ENCODE measurements at places on chromosomes 1 and 21.

GRCh38 chr1:30844631-30845030, 63.9 kb downstream of the SDC3 start:
- DNase-seq: no peak

DNA sequence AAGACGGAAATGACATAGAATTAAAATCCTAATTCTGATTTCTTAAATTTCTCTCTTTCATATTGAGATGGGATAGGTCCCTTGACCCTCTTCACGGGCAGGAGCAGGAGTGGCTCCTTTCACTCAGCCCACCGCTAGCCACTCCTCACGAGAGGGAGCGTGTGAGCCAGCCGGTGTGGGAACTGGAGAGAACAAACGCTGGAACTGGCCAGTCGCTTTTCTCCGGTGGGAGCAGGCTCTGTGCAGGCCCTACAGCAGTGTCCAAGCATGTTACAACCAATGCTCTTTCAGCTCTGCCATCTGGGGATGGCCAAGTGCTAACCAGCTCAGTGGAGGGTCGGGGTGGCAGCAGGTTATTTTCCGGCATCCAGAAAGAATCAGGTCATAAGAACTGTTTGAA, 815.5 kb upstream of the ADGRL4 start:
- DNase-seq: no peak

GRCh38 chr21:41846033-41846317, 33.2 kb downstream of the PRDM15 start:
- DNase-seq: no peak

- DNase-seq: peak; percentile 67
Observed at GRCh38 chr1:63557365-63557987, 34.2 kb downstream of the EFCAB7 start.

DNA sequence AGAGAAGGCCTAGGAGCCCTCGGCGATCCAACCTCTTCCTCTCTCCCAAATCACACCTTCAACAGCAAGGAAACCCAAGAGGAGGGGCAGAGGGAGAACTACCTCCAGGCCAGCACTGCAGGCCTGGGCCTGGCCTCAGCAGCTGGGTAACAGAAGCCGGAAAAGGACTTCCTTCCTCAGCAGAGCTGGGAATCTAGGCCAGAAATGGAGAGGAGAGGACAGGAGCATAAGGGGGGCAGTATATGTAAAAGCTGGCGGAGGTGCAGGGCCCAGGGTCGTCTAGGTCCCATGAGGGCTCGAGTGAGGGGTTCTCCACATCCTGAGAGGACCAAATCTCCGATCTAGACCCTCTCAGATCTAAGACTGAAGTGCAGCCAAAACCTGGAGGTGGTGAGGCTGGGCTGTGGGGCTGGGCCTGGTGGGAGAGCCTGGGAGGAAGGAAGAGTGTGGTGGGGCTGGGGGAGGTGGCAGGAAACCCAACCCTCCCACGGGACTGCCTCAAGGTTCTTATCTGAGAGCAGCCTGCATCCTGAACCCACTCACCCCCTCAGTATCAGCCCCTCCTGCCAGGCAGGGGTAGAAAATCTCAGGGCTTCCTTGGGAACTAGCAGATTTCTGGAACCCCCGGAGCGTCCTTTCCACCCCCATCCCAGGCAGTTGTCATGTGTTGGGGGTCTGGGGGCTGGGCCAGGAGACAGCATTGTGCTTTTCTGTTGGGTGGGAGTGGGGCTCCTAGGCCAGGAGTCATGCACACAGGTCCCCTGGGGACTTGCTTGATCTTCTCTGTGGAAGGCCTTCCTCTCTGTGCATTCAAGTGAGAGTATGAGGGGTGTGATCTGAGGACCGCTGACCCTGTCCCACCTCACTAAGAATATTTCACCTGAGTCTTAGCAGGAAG, 33.0 kb downstream of the PIK3C2B start:
- no peak for DNase-seq

DNA sequence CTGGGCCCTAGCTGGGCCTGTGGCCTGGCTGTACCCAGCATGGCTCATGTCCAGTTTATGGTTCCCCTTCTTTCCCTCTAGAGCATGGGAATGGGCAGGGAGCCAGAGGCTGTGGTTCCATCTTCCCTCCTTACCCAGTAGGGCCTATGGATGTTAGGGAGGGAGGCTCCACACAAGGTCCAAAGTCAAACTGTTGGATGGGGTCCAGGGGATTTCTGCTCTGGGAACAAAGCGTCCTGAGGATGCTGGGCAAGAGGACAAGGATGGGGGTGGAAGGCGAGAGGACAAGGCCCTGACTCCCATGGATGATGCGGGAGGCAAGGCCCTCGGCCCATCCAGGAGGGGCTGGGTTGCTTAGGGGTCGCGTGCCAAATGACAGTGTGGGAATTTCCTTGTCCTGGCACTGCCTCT, 17.3 kb downstream of the CSF1 start:
- peak; percentile 76 for DNase-seq

DNA sequence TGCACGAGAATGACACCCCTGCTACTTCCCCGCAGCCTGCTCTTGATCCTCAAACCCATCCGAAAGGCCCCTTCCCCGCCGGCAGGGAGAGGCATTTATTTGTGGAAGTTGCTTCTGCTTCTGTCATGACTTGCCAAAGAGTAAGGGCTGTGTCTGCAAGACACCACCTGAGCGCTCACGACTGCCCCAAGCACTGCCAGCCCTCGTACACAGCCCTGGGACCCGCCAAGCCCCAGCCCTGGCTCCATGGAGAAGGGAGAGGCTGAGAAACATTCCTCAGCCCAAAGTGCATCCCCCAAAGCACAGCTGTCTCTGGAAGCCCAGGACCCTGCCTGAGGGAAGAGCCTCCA, 6.3 kb upstream of the TPRG1L start:
- no peak for DNase-seq

DNA sequence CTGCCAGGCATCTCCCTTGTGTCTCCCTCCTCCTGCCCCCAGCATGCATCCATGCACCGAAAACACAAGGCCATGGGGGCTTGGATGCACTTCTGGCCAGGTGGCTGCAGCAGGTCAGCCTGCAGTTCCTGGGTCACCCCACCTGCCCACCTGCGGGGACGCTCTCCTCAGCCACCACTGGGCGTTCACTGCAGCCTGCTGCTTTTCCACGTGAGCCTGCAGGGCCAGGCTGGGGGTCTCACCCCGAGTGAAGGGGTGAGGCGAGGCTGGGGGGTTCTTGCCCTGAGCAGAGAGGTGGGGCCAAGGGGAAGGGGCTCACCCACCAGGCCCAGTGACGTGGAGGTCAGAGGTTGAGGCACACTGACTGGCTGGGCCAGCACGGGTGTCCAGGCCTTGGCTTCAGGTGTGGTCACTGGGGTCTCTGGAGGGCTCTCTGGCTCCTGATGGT, 64.6 kb downstream of the WNT9A start:
- DNase-seq: no peak

DNA sequence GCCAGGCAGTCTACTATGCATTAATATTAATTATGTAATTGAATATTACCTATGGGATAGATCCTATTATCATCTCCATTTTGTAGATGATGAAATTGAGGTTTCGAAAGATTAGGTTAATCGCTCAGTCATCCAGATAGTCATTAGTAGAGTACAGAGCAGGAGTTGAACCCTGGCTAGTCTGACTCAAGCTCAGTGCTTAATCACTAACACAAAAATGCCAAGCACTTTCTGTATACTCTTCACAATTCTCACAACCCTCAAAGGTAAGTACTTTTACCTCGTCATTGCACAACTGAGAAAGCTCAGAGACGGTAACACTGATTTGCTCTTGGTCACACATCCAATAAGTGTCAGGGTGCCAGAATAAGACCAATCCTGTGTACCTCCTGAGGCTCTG, 280.2 kb upstream of the PLXNA2 start:
- DNase-seq: no peak

DNA sequence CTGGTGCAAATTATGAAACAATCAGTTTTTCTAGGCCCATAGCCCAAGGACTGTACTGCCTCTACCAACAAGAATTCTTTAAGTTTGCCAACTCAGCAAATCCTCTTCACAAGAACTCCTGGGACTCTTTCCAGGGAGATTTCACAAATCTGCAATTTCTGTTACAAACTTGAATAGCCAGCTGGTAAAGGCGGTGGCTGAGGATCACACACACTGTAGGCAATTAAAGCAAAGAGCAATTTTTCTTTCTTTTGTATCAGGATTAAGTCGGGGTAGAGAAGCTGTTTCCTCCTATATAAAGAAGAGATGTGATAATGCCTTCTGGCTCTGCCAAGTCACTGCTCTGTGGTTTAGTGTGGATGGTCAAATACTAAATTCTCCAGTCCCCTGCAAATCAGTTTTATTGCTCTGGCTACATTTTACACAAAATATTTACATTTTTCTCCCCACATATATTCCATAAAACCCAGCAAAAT, 1.7 kb downstream of the ALDH9A1 start:
- peak; percentile 89 for DNase-seq

- DNase-seq: no peak
Observed at GRCh38 chr1:30748098-30748698, 9.4 kb downstream of the LAPTM5 start.

- no peak for DNase-seq
Observed at GRCh38 chr1:58978096-58978495, 194.2 kb upstream of the JUN start.

DNA sequence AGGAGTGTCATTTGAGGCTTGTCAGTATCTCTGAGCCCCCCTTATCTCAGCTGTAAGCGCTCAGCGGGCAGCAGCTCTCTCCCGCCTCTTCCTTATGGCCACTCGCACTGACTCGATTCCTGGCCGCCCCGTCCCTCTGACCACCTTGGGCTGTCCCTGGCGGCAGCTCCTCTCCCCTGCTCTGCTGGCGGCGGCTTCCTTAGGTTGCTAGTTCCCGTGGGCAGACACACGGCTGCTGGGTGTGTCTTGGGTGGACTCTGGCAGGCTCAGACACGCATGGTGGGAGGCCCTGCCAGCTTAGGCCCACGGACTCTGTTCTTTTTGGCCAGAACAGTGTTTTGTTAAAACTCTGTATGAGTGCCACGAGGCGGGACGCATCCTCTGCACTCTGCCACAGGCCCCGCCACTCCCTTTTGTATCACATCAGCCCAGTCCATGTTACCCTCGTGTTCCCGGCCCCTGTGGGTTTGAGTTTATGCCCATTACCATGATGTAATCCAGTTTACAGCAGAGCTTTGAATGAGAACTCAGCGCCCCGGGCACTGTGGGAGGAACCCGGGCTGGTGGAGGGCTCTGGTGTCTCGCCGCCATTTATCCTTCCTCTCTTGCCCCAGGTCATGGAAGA, 45.9 kb downstream of the COQ8A start:
- DNase-seq: no peak

DNA sequence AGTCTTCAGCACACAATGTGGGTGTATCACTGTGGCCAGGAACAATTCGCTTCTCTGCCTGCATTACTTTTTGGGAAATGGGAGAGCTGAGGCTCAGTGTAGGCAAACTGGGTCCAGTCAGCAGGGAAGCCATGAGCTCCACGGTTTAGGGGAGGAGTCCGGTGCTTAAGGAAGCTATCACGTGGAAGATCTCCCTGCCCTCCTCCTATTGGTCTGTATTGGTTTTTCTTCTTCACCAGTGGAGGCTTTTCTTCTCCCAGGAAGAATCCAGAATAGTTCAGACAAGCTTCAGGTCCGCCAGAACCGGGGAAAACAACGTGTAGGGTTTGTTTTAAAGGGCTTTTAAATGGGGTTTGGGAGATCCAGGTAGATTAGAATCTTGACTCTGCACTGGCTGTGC, 156.2 kb upstream of the CAMK1G start:
- DNase-seq: no peak

DNA sequence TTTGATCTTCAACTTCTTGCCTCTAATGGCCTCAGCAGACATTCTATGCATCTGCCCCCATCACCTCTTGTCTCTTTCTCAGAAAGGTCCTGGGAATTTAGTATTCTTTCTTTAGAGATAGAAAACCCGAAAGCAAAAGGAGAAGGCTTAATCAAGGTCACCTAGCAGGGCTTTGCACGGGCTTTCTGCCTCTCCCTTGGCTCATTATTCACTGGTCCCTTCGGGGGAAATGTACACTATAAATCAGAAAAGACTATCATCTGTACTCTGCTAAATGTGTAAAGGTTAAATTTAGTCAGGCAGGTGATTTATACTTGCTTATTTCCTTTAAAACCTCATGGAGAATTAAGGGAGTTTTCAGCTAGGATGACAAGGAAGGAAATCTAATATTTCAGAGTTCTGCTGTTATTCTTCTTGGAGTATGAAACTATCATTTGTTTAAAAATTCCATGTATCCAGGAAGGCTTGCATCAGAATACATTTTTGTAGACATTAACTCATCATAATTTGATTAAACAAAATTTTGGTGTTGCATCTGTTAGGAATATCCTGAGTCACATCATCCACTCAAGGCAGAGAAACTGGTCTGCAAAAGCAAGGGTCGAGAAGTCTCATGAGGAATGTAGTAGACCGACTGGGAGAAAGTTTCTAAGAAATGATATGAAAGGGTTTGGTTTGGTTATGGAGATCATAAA, 124.6 kb downstream of the GABPA start:
- DNase-seq: peak; percentile 84
